ENCODE measurements at places on chromosomes 13 and 19.

DNA sequence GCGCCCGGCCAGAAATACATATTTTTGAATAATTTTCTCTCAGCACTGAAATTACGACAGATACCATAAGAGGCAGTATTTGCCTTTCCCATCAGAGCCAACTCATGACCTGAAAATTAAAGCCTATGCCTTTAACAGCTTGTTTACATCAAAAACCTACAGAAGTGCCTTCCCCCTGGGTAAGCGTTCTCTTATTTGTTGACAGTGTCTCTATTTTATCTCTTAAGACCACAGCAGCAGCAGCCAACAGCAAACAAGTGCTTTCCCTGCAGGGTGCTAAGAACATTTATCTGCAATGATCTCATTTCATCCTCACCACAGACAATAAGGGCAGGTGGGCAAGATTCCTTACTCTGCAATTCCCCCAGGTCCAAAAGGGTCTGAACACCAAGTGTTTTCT lies 6.0 kb downstream of the AKAP8L start:
- DNase-seq: no peak

DNA sequence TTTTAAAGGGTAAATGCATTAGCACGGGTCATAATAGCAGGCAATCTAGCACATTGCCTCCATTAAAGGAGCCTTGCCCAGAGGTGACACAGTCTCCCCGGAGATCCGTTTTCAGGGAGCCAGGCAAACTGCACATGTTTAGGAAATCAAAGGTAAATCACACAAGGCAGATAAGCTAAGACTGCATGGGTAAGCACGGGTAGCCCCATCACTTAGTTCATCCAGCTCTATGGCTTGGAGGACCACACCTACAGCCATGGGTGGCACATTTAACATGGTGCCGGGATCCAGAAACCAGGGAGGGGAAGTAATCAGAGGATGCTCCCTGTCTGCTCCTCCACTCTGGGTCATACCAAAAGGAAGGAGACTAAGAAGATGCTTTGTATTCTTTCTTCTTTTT lies 16.8 kb downstream of the LGALS16 start:
- DNase-seq: no peak

DNA sequence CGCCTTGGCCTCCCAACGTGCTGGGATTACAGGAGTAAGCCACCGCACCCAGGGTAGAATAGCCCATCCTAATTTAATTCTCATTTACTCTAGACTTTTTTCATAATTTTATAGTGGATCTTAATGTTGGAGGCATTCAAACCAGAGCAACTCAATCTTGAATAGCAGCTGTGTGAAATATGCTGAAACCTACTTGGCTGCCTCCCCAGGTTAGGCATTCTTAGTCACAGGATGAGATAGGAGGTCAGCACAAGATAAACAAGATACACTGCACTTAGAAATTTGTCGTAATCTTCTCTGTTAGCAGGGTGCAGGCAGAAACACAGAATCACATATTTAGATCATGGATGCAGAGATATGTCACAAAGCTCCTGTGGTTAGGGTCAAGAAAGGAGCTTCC lies 2.7 kb upstream of the ZNF43 start:
- DNase-seq: no peak

DNA sequence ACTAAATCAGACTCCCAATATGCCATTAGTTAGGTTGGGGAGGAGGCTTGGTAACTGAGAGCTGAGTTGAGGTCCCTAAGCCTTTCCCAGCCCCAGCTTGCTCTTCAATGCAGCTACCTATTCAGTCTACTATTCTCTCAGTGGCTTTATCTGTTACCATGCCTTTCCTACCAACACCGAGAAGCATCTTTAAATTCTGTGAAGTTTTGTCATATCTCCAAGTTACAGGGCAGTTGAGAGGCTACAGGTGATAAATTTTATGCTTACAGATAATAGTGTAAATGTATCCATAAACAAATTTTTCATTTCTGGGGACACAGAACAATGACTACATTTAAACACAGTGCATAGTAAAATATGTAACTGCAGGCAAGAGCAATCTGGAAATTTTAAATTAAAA lies 110.6 kb downstream of the ELF1 start:
- no peak for DNase-seq

- DNase-seq: peak; percentile 38
These were observed 27.7 kb downstream of the PPP2R1A start for GRCh38 chr19:52217576-52217975.

Data from iPS-NIHi11 (cell line).